Activated CD8-positive, alpha-beta memory T cell treated with anti-CD3 and anti-CD28 coated beads, Interleukin-2, amount 50 U/mL, for 4 hours (primary cell): ENCODE measurements at places on chromosomes 16 and 17.
A peak's percentile ranks its signal among the peaks of the same experiment; 100 is the strongest.

DNA sequence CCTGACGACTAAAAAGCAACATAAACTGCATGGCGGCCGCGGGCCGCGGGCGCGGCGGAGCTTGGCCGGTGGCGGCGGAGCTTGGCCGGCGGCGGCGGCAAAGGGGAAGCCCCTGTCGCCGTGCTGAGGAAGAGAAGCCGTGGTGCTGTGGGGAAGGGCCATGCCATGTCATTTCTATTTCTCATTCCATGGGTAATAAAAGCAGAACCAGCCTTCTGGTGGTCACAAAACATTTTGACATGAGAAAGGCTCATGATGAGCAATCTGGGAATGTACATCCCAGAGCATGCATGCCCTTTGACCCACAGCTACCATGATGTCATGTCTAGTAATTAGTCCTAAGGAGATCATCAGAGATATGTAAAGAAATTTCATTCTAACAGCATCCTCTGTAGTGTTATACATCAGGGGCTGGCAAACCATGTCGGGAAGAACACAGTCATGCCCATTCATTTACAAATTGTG is 23.9 kb upstream of the HEATR6 start:
- no peak for DNase-seq

DNA sequence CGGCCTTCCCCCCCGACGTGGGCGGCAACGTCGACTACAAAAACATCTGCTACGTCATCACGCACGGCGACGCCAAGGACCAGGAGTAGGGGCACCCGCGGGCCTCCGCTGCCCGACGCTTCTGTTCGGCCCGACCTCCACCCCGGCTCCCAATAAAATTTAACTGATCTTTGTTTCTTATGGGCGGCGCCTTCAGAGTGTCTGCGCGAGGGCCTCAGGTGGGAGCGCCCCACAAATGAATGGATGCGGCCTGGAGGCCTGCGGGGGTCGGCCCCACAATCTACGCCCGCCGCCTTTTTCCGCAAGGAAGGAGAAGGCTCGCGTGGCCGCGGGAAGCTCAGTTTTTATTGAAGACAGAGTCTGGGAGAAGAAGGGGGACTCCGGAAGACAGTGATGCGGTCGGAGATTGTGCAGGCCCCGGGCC is 3.2 kb downstream of the MYL11 start:
- DNase-seq: peak; percentile 91

DNA sequence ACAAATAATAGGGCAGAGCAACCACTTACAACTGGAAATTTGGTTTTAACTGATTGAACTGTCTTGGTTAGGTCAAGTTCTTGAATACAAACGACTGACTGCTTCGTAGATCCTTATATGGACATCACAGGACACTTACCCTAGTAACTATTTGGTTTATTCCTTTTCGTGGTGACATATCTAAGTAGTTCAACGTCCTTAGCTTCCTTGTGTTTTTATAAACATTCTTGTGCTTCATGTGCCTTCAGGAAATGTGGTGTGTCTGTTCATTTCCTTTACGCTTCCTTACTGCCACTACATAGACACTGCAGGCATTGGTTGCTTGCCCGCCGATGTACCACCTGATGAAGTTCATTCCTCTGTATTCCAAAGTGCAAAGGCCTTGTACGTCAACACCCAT is 59.3 kb downstream of the USP10 start:
- no peak for DNase-seq

GRCh38 chr17:72394531-72394930 is 273.7 kb downstream of the SOX9 start:
- no peak for DNase-seq

DNA sequence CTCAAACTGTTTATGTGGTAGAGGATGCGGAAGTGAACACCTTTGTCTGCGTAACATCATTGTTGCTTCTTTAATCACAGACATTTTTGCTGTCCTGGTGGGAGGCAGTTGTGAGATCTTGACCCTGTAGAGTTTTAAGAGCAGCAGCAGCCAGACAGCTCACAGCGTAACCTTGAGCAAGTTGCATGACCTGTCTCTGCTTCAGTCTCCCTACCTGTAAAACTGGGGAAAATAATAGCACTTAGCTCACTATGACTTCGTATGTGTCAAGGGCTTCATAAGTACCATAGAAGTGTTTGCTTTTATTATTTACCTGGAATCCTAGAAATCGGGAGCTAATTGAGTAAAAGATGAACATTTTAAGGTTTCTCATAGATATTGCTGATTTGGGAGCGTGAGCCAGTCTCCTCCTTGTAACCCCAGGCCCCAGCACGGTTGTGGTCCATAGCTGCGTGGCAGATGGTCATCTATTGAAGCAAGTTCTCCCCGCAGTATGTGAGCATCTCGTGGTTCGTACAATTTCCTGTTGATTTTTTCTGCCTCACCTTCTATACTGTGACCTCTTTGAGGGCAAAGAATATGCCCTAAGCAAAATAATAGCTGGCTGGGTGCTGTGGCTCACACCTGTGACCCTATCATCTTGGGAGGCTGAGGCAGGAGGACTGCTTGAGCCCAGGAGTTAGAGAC is 34.4 kb downstream of the GPRC5B start:
- DNase-seq: no peak

- DNase-seq: no peak
These were observed 39.7 kb upstream of the PITPNM3 start for GRCh38 chr17:6596081-6596480.

DNA sequence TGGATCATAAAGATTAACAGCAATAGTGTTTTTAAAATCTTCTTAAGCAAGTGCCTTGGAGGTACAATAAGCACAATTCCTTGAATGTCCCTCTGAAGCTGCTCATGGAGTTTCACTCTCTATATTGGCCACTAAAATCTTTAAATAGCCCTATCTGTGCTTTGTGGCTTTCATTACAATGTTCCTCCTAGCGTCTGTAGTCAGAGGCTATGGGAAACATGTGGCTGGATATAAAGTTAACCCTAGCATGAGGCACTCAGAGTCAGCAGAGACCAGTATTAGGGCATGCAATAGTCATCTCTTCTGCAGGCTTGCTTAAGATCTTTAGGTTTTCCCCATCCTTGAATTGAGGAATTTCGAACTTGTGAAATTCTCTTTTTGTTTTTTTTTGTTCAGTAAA is 668.2 kb downstream of the CDH11 start:
- no peak for DNase-seq

GRCh38 chr17:27920569-27920968 is 27.4 kb upstream of the LYRM9 start:
- DNase-seq: no peak

DNA sequence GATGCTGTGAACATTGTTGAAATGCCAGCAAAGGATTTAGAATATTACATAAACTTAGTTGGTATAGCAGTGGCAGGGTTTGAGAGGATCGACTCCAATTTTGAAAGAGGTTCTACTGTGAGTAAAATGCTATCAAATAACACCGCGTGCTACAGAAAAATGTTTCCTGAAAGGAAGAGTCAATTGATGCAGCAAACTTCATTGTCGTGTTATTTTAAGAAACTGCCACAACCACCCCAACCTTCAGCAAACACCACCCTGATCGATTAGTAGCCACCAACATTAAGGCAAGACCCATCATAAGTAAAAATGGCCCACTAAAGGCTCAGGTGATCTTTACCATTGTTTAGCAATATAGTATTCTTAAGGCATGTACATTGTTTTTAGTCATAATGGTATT is 27.3 kb downstream of the HLF start:
- no peak for DNase-seq

- peak; percentile 71 for DNase-seq
These were observed at the start of gene FAM171A2 for GRCh38 chr17:44363613-44364159. FAM171A2 (minus strand) TSS chr17:44363853; CDS start chr17:44363714, 139 bp downstream.

GRCh38 chr16:54204756-54205155 is 81.8 kb downstream of the IRX3 start:
- DNase-seq: no peak

DNA sequence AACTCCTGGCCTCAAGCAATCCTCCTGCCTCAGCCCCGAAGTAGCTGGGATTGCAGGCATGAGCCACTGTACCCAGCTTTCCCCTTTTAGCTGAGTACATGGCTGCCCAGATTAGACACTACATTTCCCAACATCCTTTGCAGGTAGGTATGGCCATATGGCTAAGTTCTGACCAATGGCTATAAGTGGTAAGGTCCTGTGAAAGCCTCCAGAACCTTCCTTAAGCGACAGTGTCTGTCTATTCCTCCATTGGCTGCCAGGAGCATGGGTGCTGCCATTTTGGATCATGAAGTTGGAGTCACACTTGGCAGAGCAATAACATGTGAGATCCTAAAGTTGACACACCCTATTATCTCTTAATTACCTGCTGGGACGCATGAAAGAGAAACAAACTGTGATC is 24.4 kb upstream of the CRHR1 start:
- DNase-seq: no peak

- no peak for DNase-seq
These were observed 128.2 kb downstream of the CLEC16A start for GRCh38 chr16:11072420-11073153.

DNA sequence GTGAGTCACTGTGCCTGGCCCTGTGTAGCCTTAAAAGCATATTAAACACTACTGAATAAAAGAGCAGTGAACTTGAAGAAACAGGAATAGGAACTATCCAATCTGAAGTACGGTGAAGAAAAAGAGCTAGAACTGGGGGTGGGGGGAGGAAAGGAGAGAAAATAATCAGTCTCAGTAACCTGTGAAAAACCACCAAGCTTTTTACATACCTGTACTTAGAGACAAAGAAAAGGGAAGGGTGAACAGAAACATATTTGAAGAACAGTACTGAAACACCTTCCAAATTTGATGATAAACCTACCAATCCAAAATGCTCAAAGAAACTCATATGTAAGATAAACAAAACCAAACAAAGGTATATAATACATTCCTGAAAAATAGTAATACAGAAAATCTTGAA is 77.5 kb downstream of the USP32 start:
- DNase-seq: no peak

DNA sequence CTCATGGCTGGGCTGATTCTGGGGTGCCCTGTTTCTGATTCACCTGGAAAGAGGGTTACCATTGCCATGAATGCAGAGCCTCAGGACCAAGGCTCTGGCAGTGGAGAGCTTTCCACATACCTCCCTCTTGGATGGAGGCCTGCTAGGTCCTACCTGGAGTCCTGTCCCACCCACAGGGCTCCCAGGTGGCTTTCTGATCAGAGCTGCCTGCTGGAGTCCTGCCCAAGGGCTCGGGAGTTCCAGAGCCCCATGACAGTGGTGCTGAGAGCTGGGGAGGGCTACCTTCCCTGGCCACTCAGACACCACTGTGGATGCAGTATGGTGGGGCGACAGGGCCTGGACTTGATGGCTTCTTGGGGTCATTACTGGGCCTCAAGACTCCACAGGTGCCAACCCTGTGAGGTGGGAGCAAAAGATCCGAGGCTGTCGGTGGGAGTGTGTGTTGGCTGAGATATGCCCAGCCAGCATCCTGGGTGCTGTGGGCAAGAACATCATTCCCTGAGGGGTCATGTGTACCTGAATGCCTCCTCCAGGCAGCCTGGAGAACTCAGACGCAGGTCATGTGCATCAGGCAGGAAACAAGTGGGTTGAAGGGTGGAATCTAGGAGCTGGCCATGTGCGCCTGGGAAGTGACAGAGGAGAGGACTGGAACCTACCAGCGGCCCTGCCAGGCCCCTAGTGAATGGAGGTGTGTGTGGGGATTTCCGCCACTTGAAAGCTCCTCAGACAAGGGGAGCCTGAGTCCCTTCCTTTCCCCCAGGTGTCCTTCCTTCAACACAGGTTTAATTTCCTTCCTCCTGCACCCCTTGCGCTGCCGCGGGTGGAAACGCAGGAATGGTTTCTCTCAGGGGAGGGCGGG is 2.3 kb upstream of the WNT3 start:
- DNase-seq: no peak

DNA sequence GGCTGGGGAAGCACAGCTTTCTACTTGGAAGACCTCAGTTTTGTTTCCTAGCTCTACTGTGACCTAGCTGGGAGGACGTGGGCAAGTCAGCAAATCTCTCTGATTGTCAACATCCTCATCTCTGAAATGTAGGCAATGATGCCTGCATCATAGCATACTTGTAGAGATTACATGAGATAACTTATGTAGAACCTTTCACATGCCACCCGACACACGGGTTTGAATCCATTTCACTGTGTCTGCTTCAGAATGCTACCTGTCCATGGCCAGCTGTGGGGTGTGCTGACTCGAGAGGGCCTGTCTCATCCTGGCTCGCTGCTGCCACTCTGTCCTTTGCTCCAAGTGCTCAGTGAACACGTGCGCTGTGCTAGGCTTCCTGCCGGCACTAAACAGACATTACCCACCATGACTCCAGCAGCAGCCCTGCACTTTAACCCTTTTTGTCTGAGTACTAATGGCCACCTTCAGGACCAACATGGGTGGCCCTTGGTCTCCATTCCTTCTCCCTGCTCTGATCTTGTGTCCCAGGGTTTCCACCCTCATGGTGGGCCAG is 7.4 kb downstream of the ADAP2 start:
- no peak for DNase-seq

DNA sequence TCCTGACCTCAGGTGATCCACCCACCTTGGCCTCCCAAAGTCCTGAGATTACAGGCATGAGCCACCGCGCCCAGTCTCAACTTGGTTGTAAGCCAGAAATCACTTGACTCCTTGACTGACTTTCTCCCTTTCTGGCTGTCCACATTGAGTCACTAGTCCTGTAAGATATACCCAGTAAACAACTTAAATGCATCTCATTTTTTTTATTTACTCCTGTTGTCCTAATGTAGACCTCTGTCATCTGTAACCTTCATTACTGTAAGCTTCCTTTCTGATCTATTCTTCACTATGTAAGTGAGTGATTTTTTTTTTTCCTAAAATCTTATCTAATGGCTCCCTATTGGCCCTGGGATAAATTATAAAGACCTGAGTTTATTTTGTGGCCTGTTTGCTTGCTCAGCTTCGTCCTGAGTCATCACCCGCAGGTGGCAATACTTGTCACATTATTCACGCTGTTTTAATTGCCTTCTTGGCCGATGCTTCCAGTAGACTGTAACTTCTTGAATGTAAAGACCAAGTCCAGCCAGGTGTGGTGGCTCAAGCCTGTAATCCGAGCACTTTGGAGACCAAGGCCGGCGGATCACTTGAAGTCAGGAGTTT is 41.0 kb downstream of the PAFAH1B1 start:
- no peak for DNase-seq

GRCh38 chr17:50634224-50634914 is at the start of gene ABCC3:
ABCC3 (plus strand) TSS chr17:50634881; CDS start chr17:50634937, 56 bp downstream.
- no peak for DNase-seq

DNA sequence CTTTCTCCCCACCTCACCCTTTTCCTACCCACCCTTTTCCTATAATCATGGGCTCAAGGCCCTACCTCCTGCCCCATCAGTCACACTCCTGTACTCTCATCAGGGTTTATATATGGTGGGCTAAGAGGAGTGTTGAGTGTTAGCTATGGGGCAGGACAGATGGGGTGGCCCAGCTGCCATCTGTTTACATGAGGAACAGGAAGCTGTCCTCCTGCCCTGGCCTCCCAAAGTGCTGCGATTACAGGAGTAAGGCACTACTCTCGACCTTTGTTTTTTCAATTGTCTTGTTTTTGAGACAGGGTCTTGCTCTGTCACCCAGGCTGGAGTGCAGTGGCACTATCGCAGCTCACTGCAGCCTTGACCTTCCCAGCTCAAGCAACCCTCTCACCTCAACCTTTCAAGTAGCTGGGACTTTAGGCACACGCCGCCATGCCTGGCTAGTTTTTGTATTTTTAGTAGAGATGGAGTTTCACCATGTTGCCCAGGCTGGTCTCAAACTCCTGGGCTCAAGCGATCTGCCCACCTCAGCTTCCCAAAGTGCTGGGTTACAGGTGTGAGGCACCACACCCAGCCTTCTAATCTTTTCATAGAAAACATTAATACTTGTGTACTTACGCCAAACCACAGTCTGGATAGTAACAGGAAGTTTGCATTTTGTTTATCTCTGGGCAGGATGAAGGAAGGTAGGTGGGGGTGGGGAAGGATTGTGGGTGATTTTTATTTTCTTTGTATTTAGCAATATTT is 1.6 kb downstream of the TRADD start:
- no peak for DNase-seq

GRCh38 chr16:49833085-49833484 is 22.8 kb downstream of the ZNF423 start:
- no peak for DNase-seq
